Activated effector memory CD4-positive, alpha-beta T cell treated with anti-CD3 and anti-CD28 coated beads, Interleukin-2, amount 50 U/mL, for 16 hours (primary cell): ENCODE measurements at places on chromosomes 16 and 17.

DNA sequence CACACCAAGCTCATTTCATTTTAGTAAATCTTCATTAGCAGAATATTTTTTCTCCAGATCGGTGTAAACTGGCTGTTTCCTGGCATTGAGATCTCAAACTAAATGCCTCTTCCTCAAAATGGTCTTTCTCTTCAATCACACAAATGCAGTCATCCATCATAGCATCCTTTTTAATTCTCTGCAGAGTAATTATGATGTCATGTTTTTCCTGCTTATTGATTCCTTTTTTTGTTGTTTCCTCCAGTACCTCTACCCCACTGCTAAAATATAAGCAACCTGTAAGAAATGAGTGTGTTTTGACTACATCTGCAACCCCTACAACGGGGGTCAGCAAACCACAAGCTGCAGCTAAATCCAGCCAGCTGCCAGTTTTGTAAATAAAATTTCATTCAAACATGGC, 65.6 kb upstream of the TOM1L1 start:
- DNase-seq, result no peak

GRCh38 chr16:81492965-81493754, 48.6 kb downstream of the CMIP start:
- DNase-seq, result no peak

GRCh38 chr17:9230346-9230745, 209.0 kb downstream of the NTN1 start:
- no peak for DNase-seq

DNA sequence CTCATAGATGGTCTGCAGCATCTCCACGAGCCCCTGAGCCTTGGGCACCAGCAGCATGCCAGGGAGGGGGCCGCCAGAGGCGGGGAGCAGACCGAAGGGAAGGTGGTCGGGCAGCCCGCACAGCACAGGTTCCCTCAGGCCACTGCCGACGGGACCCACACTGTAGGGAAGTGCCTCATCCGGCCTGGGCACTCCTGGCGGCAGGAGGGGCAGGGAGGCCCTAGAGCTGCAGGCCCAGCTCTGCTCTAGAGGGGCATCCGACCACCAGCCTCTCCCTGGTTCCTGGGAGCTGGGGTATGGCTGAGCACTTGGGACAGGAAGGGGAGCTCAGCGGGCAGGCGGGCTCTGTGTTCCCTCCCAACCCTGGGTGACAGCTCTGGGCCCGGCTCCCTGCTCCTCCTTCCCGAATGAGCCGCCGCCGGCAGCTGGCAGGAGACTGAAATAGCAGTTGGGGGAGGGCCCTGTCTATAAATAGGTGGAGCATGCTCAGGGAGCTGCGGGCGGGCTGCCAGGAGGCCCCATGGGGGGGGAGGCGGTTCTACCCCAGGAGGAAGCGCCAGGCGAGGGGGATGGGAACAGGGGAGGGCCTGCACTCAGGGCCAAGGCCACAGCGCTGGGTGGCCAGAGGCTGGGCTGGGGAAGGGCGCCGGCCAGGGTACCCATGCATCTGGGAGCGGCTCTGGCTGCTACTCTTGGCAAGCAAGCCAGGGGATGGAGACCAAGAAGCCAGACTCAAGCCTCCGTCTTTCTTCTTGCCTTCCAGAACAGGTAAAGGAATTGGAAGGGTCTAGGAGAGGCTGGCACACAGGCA, 12.4 kb downstream of the HDAC5 start:
- DNase-seq, result peak; percentile 75

- DNase-seq, result no peak
These were observed 1.3 kb downstream of the GNGT2 start for GRCh38 chr17:49209061-49209571.

DNA sequence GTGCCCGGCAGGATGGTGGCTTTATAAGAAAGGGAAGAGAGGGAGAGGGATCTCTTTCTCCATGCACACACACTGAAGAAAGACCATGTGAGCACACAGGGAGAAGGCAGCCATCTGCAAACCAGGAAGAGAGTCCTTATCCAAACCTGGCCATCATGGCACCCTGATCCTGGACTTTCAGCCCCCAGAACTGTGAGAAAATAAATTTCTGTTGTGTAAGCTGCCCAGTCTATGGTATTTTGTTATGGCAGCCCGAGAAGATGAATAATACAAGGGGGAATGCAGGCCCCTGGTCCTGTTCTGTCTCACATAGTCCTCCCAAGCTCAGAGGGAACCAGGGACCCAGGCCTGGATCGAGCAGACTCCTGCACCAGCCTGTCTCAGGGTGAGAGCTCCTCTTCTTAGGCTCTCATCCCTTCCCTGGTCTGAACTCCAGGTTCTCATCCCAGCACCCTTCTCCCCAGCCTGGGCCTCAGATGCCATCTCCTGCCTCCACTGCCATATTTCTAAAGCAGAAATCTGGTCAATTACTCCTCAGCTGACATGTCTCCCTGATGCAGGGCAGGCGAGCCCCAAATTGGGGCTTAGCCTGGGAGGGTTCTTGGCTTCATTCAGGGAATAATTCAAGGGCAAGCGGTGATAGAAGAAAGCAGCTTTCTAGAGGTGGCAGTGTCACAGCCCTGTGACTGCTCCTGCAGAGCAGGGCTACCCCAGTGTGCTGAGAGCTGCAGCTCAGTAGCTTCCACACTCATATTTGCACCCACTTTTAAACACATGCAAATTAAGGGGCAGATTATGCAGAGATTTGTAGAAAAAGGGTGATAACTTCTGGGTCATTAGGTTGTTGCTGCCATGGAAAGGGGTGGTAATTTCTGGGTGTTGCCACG, 28.8 kb downstream of the IGFBP4 start:
- no peak for DNase-seq

GRCh38 chr16:48323783-48324775, 61.1 kb downstream of the SIAH1 start:
- no peak for DNase-seq
